Stimulated activated CD4-positive, alpha-beta T cell treated with anti-CD3 and anti-CD28 coated beads, Interleukin-1b, Interleukin-23, amount 100 ng/mL, for 1 hour (primary cell): ENCODE measurements at places on chromosomes 4 and X.

DNA sequence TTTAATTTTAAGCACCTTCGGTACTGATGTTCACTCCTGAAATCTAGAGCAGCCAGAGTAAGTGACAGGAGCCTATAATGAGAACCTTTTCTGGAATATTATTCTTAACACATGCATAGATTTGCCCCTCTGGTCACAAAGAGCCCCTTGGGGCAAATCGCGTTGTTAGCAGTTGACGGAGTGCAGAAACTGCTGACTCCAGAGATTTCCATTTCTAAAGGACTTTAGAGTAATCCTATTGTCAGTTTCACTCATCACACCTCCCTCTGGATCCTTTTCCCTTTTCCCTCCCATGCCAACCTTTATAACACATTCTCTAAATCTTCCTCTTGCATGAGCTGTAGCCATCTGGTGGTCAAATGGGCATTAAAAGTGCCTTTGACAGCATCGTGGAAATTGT is 264.9 kb upstream of the PRPS2 start:
- no peak for DNase-seq

GRCh38 chrX:37786624-37787422 is 7.0 kb downstream of the CYBB start:
- no peak for DNase-seq

- DNase-seq, result no peak
Measured at GRCh38 chrX:36908801-36909675, 99.1 kb upstream of the FAM47C start.

GRCh38 chr4:105630670-105631655 is 77.5 kb downstream of the INTS12 start:
- DNase-seq, result no peak

GRCh38 chrX:72307646-72308051 is 1.9 kb upstream of the CITED1 start:
- no peak for DNase-seq

DNA sequence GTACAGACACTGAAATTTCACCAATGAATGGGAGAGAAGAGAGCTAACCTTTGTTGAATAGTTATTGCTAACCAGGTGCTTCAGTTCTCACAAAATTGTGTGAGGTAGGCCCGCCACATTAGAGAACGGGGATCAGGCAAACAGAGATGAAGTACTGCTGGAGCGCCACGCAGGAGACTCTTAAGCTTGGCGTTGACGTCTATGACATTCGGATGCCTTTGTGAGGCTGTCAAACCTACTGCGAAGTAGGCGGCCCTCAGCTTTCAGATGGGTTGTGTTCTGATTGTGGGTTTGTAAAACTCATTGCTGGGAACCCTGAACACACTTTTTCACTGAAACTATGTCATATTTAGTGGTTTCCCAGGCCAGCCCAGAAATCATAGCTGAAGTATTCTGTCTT is 173.6 kb downstream of the CBR4 start:
- DNase-seq, result no peak

GRCh38 chrX:2666491-2666890 is 24.6 kb upstream of the CD99 start:
- DNase-seq, result no peak
